Stimulated activated CD8-positive, alpha-beta memory T cell treated with anti-CD3 and anti-CD28 coated beads, Interleukin-15, amount 100 ng/mL, for 24 hours (primary cell): ENCODE measurements at places on chromosomes 2 and 18.

DNA sequence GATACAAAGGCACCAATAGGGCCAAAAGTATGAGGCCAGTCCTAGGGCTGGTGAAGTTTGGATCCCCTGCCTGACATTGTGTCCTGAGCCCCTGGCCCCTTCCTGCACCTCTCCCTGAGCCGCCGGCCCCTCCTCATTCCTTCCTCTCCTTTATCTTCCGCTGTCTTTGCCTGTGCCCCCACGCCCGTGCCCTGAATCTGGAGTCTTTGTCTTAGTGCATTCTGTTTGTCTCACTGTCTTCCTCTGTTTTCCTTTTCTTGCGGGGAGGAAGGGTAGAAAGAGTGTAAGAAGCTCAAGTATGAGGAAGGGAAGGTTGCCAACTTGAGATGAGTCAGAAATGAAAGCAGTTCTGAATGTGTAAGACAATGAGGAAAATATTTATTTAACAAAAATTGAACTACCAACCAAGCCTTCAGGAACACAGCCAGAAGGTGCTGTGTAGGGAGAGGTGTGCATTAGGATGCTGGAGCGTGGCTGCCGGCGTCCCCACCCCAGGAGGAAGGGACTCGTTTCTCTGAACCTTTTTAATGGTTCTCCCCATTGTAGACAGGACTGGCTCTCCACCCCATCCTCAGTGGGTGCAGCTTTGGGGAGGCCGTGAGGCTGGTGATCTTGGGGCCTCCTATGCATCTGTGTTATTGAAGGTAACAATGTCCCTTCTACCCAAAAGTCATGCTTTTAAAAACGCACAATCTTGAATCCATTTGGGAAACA, 133.1 kb downstream of the NEDD4L start:
- no peak for DNase-seq

GRCh38 chr2:9145109-9145751, 61.4 kb upstream of the ASAP2 start:
- DNase-seq, result no peak

GRCh38 chr2:164896634-164897355, 55.2 kb upstream of the COBLL1 start:
- no peak for DNase-seq

- no peak for DNase-seq
Measured at GRCh38 chr2:232308986-232309385, 69.6 kb upstream of the ALPP start.

GRCh38 chr2:159053161-159054031, 85.0 kb downstream of the TANC1 start:
- no peak for DNase-seq

GRCh38 chr2:32559136-32559535, 68.7 kb upstream of the TTC27 start:
- no peak for DNase-seq
